Endothelial cell of umbilical vein (primary cell): ENCODE measurements at places on chromosomes 6 and 20. TPM values are rescaled to one million over a fixed set of nuclear protein-coding genes. Genes with fewer than 3 reads are reported as not detected.

Gene TREML2
- total RNA-seq: not detected in 2 replicates

Gene CEP85L
- total RNA-seq: 9.2 and 12.0 TPM in 2 replicates

Gene TNXB
- 2.7 and 3.2 TPM in 2 replicates for total RNA-seq

Gene ENPP5
- total RNA-seq: not detected in 2 replicates

Gene ALDH8A1
- total RNA-seq: 0.58 and 0.95 TPM in 2 replicates
